ENCODE measurements at places on chromosomes 11 and 22. TPM values are rescaled to one million over a fixed set of nuclear protein-coding genes. Genes with fewer than 3 reads are reported as not detected.

DNA sequence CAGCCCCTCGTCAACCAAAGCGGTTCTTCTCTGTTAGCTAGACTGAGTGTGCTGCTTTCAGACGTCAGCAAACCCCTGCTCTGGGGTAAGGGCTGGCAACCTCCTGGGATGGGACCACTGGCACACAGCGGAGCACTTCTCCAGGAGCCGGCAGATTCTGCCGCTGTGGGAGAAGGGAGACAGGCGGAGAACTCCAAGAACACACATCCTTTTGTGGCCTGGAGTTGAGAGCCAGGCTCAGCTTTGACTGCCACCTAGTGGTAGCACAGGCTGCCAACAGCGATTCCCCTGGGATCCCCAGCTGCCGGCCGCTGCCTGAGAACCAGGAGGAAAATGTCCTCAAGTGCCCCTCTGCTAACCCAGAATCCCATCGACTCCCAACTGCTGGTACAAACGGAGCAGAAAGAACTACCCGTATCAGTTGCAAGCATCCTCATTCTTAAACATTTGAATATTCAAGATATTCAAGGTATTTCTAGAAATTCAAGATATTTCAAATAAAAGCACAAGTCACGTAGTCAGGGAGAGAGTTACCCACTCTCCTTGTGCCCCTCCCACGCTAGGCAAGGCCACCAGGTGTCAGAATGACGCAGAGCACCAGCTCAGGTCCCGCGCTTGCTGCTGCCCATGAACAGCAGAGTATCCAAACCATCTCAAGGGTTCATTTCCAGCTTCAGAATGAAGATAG, 4.9 kb downstream of the LTO1 start:
- DNase-seq = peak; percentile 89

GRCh38 chr11:66850588-66851238, 6.2 kb upstream of the LRFN4 start:
- no peak for DNase-seq

Gene NRGN
- total RNA-seq = 6.4 TPM

DNA sequence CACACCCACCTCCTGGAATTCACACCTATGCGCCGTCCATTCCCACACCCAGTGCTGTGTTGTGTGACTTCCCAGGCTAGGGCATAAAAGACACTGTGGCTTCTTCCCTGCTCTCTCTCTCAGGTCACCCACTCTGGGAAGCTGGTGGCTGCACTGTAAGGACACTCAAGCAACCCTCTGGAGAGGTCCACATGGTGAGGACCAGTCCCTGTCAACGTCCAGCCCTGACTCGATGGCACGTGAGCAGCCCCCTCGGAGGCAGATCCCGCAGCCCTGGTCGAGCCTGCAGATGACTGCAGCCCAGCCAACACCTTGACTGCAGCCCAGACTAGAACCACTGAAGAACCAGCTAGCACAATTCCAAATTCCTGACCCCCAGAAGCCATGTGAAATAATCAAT, 16.2 kb downstream of the CBX7 start:
- no peak for DNase-seq

DNA sequence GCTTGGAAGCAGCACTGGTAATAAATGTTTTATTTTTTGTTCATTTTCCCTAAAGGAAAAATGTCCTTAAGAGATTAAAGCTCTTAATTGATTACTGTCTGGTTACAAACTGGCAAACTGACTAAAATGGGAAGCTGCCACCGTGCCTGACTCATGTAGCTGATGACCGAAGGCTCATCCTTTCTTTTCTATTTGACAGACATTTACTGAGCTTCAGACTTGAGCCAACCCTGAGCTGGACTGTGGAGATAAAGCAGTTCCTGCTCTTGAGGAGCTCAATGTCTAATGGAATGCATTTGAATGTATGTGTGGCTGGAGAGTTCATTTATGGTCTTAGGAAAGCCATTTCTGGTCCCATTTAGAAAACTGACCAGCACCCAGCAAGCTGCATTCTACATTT, 91.3 kb downstream of the RNF169 start:
- DNase-seq = no peak

Gene ART1
- total RNA-seq = 1.7 TPM

Gene MRGPRX3
- total RNA-seq = not detected

GRCh38 chr11:72421351-72421750, 13.0 kb downstream of the CLPB start:
- no peak for DNase-seq

DNA sequence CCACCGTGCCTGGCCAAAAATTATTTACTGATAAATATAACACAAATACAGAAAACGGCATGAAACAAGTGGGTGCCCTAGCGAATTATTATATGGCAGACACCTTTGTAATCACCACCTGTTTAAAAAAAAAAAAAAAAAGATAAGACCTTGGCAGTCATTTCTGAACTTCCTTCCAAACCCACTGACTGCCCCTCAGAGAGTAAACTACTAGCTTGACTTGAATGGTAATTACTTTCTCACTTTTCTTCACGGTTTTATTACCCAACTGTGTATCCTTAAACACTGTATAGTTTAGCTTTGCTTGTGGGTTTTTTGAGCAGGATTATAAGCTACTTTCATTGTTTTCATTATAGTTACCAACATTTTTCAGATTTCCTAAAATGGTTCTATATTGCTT, 23.7 kb downstream of the SFI1 start:
- no peak for DNase-seq

- no peak for DNase-seq
Measured at GRCh38 chr22:36413022-36413775, 25.4 kb upstream of the MYH9 start.

- DNase-seq = no peak
Measured at GRCh38 chr11:108983636-108984420, 319.0 kb downstream of the DDX10 start.

Gene USP2
- 140 TPM for total RNA-seq

Gene RFPL1
- not detected for total RNA-seq

GRCh38 chr11:14234446-14234845, 124.5 kb downstream of the RRAS2 start:
- DNase-seq = no peak

- no peak for DNase-seq
Measured at GRCh38 chr22:28885939-28886338, 2.6 kb downstream of the ZNRF3 start.

Gene FAT3
- total RNA-seq = 0.03 TPM

Gene INPPL1
- 130 TPM for total RNA-seq

- DNase-seq = no peak
Measured at GRCh38 chr22:30823015-30823370, 128.3 kb downstream of the OSBP2 start.

Gene APOL5
- total RNA-seq = not detected

GRCh38 chr22:42617155-42617983, 2.7 kb upstream of the POLDIP3 start:
- no peak for DNase-seq

- no peak for DNase-seq
Measured at GRCh38 chr22:17601031-17601430, 27.5 kb downstream of the ATP6V1E1 start.

GRCh38 chr11:12242966-12243365, 132.6 kb downstream of the MICAL2 start:
- DNase-seq = no peak

Gene KLHDC7B
- total RNA-seq = not detected

GRCh38 chr11:133515107-133515506, 17.2 kb downstream of the OPCML start:
- DNase-seq = no peak

DNA sequence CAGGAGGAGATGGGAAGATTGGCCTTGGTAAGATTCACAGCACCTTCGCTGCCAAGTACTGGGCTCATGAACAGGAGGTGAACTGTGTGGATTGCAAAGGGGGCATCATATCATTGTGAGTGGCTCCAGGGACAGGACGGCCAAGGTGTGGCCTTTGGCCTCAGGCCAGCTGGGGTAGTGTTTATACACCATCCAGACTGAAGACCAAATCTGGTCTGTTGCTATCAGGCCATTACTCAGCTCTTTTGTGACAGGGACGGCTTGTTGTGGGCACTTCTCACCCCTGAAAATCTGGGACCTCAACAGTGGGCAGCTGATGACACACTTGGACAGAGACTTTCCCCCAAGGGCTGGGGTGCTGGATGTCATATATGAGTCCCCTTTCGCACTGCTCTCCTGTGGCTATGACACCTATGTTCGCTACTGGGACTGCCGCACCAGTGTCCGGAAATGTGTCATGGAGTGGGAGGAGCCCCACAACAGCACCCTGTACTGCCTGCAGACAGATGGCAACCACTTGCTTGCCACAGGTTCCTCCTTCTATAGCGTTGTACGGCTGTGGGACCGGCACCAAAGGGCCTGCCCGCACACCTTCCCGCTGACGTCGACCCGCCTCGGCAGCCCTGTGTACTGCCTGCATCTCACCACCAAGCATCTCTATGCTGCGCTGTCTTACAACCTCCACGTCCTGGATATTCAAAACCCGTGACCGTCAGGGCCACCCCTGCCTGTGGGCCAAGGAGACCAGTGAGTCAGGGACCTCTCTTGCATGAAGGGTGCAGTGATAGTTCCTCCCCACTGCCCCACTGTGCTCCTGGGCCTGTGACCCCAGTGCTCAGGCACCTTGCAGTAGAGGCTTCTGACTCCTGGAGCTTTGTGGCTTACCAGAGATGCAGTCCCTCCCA, 83.6 kb downstream of the BCR start:
- no peak for DNase-seq

- DNase-seq = no peak
Measured at GRCh38 chr11:31069447-31070205, 299.9 kb downstream of the DCDC1 start.

DNA sequence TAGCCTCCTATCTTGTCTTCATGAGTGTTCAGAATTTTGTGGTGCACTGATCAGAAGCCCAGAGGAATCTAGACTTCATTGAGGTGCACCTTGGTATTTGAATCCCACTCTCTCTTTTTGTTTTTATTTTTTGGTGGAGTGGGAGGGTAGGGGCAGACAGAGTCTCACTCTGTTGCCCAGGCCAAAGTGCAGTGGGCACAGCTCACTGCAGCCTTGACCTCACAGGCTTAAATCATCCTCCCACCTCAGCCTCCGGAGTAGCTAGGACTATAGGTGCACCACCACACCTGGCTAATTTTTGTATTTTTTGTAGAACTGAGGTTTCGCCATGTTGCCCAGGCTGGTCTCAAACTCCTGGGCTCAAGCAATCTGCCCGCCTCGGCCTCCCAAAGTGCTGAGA, 10.9 kb upstream of the ALG8 start:
- no peak for DNase-seq

GRCh38 chr11:128727320-128727719, 33.4 kb downstream of the FLI1 start:
- no peak for DNase-seq

GRCh38 chr11:11461473-11461872, 108.4 kb upstream of the CSNK2A3 start:
- no peak for DNase-seq

Gene TMEM191B
- total RNA-seq = 1.0 TPM

Gene POU2AF2
- not detected for total RNA-seq

Gene OR4C13
- not detected for total RNA-seq

GRCh38 chr11:4884361-4884760, 2.7 kb downstream of the OR51T1 start:
- DNase-seq = no peak

DNA sequence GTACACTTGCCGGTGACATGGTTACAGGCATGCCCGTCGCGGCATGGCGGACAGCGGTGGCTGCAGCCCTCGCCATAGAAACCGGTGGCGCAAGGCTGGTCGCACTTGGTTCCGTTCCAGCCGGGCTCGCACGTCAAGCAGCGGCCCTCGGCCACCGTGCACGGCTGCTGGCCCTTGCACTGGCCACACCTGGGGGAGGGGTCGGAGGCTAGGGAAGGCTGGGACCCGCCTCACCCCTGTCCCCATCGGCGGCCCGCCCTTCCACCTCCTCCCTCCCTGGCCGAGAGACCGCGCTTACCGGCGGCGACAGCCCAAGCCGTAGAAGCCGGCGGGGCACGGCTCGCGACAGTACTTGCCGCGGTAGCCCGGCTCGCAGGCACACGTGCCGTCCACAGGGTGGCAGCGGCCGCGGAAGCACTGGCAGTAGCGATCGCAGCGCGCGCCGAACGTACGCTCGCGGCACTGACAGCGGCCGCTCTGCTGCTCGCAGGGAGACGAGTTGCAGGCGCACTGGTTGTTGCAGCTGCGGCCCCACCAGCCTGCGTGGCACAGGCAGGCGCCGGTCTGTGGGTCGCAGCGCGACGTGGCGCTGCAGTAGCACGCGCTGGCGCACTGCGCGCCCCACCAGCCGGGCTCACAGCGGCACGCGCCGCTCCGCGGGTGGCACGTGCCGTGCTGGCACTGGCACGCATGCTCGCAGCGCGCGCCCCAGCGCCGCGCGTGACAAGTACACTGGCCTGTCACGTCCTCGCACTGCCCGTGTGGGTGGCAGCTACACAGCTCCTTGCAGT, 6.7 kb downstream of the SCARF2 start:
- no peak for DNase-seq

Gene KCNJ1
- not detected for total RNA-seq

Gene LARGE2
- total RNA-seq = not detected

Gene VPS51
- 95.2 TPM for total RNA-seq

DNA sequence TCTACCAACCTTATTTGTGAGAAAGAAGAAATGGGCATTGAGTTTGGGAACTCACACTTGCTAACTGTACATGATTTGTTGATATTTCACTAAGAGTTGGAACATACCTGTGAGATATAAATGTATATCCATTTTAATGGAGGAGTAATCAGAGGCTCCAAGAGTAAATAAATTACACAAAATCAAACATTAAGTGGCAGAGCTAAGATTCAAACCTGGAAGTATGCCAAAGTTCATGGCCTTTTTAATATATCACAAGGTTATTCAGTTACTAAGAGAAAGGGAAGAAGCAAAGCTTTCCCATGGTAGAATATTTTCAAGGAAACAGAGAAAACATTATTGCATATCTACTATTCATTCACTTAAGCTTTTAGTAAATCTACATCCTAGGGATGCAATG, 1641.1 kb downstream of the FAM181B start:
- DNase-seq = no peak

- DNase-seq = no peak
Measured at GRCh38 chr22:46456818-46457163, 80.6 kb downstream of the CELSR1 start.

DNA sequence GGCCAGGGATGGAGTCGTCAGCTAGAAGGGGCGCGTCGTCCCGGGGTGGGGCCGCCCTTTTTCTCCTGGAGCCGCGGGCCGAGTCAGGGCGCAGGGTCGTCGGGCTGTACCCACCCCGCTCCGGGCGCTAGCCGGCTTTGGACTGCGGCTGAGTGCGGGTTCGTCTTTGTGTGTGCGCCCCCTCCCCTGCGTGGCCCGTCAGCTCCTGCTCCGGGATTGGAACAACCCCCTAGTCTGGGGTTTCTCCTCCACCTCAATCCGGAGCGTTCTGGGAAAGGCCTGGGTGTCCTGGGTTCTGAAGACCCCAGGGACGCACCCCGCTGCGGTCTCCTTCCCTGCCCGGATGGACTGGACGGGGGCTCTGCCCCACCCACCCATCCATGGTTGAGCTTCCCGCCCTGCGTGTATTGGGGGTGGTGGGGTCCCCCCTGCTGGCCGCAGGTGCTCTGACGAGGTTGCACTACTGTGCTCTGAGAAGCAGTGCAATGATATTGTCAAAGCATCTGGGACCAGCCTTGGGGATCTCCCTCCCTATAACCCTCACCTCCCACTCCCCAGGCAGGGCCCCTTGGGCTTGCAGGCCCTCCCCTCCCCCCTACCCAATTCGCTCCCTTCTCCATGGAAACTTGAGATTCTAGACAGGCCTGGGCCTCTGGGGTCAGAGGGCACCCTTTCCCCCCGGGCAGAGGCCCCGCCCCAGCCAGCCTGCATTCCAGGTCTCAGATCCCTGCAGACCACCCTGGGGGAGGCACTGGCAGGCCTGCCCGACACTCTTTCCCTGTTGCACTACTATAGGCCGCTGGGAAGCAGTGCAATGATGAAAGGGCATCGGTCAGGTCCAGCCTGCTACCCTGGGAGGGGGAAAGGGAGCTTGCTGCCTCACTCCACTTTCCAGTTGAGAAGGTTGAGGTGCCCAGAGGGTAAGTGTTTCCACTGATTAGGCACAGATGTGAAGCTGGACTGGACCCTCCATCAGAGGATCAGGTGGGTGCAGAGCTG, 10.7 kb downstream of the SDF2L1 start:
- DNase-seq = no peak
